ENCODE measurements at places on chromosomes 12 and 14.

DNA sequence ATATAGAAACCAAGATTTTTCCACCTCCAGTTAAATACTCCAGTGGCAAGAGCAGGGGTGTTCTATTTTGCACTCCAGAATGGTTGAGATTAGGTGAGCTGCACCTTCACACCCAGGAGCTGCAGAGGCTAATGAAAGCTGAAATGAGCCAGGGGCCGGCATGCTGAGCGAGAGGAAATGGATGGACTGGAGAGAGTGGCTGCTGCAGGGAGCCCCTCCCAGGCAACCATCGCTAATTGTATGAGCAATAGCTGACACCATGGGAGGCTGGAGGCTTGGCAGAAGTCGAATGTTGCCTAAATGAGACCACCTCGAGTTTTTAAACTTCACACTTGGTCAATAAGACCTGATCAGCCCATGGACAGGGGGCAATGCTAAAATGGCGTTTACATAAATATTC lies 301.8 kb upstream of the TMPO start:
- DNase-seq: no peak

GRCh38 chr12:51914034-51914923 lies 7.0 kb downstream of the ACVRL1 start:
- no peak for DNase-seq

GRCh38 chr12:67759829-67760228 lies 111.3 kb downstream of the DYRK2 start:
- DNase-seq: no peak

- no peak for DNase-seq
These were observed 507 bp upstream of the KRT73 start for GRCh38 chr12:52618866-52619265.

- no peak for DNase-seq
These were observed 230.8 kb downstream of the DPF3 start for GRCh38 chr14:72663076-72663487.

- DNase-seq: no peak
These were observed 16.1 kb upstream of the EIF4B start for GRCh38 chr12:52990206-52990605.

GRCh38 chr14:30607156-30607780 lies 14.9 kb upstream of the SCFD1 start:
- DNase-seq: no peak

DNA sequence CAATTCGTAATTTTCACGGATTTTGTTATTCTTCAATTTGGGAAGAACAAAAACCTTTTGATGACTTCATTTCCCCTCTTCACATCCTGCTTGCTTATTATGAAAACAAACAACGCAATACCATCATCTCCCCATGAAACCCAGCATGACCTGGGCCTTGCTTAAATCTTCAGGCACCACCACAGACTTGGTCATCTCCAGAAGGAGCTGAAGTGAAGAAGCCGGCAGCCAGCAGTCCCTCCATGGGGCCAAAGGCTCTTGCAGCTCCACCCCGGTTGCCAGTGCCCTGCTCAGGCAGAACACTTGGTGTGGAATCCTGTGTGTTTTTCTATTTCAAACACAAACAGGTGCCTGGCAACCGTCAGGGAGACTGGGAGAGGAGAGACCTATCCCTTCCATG lies 982.9 kb upstream of the TMEM132C start:
- no peak for DNase-seq

- DNase-seq: no peak
These were observed 392.5 kb downstream of the DPF3 start for GRCh38 chr14:72501439-72501838.

- no peak for DNase-seq
These were observed 170.7 kb downstream of the NUAK1 start for GRCh38 chr12:105968025-105968424.

DNA sequence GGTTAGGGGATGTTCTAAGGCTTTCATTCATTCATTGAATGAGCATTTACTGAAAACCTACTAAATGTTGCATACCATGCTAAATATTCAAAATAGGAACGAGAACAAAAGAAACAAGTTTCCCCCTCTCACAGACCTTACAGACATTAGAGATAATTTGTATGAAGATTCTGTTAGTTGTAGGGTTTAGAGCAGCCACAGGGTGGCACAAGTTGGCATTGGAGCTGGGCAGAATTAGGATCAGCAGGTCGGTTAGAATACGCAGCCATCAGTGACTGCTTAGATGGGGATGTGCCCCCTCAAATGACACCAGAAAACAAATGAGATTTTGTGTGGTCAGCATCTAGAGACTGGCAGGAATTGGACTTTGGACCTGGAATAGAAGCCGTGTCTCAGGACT lies 166.3 kb upstream of the DAAM1 start:
- no peak for DNase-seq

DNA sequence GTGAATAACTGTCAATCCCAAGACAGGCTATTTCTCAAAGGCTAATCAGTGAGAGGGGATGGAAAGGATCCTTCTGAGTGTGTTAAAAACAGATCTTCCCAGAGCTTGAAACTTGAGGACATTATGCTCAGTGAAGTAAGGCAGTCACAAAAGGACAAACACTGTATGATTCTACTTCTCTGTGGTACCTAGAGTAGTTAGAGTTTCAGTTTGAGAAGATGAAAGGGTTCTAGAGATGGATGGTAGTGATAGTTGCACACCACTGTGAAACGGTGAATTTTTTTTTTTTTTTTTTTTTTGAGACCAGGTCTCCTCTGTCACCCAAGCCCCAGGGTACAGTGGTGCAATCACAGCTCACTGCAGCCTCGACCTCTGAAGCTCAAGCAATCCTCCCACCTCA lies 133.8 kb downstream of the SAMD4A start:
- DNase-seq: peak; percentile 60

DNA sequence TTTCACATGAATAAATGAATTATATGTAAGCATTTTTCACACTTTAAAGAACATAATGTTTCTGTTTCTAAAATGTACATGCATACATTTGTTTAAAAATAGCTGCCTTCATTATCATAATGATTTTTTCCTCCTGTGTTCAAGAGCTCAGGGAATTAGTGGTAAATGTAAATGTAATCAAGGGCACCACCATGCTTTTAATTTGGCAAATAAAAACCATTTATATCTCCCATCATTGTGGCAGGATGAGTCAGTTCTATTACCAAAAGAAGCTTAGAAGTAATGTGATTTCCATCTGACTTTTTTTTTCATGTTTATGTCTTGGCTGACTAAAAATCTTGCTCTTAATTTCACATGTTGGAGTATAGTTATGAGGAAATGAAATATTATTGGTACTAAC lies 176.1 kb downstream of the GXYLT1 start:
- no peak for DNase-seq

DNA sequence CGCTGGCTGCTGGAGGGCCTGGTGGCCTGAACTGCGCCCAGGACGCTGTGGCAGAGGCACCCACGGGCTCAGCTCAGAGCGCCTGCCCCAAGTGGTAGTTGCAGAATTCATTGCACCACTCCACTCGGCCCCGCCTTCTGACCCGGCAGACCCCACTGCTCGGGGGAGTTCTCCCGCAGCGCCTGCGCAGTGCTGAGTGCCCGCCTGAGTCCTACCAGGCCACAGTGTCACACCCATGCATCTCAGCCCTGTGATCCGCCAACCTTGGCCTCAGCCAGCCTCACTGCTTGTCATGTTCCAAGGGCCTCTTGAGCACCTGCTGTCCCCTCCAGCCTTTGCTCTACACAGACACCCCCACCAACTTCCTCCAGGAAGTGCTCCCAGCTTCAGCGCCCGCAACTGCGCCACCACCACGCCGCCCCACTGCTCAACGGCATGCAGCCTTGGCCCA lies 12.2 kb downstream of the DEGS2 start:
- peak; percentile 64 for DNase-seq

GRCh38 chr12:125389061-125389697 lies 323.9 kb downstream of the AACS start:
- no peak for DNase-seq

GRCh38 chr12:113333877-113334785 lies 778 bp downstream of the SLC8B1 start:
- DNase-seq: no peak

DNA sequence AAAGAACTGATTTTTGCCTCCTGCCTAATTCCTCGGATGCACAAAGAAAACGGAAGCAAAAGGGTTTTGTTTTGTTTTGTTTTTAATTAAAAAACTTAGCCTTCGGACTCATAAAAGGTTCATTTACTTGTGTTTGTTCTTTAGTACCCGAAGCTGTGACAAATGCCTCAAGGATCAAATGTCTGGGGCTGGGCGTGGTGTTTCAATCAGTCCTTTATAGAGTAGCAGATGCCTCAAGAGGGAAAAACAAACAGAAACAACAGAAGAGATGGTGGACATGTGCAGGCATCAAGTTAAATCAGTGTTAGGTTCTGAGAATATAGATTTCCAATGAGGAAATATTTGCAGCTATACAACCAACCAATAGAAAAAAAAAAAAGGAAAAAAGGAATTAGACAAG lies 1.6 kb upstream of the WIF1 start:
- DNase-seq: no peak

GRCh38 chr12:6916426-6917200 lies 2.2 kb downstream of the ENO2 start:
- no peak for DNase-seq

- no peak for DNase-seq
These were observed 19.9 kb downstream of the HRK start for GRCh38 chr12:116861320-116861719.

GRCh38 chr14:68476212-68477109 lies 316.4 kb downstream of the ZFP36L1 start:
- no peak for DNase-seq

DNA sequence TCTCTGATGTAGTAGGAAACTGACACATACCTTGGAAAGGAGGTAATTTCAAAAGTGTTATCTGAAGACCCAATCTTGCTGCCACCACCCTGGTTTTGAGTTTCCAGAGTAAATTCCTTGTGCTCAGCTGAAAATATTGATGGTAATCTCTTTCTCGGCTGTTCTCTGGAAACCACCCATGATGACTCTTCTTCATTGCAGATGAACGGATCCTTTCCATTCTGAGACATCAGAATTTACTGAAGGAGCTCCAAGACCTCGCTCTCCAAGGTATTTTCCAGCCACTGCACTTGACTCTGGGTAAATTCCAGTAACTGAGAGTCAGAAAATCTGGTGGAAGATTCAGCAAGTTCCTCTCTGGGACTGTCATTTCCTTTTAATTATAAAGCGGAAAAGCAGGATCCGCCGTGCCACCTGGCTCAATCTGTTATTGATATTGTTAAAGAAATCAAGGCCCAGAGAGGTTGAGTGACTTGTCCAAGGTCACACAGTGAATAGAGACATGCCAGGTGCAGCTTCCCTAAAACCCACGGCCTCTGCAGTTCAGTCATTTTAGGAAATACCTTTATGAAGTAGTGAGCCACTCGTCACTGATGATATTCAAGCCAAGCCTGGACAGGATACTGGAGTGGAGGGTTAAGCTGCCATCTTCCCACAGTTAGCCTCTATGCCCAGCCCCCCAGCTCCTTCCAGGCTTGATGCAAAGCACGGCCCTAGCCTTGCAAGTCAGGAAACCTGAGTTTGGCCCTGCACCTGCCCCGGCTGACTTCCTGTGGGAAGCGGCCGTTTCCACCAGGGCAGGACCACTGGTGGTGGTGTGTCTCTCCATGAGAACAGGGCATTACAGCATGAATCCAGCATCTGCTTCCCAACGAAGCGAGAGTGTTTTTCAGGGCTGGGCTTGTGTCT lies 4.7 kb downstream of the CHGA start:
- no peak for DNase-seq

- DNase-seq: no peak
These were observed 809 bp downstream of the PRKD1 start for GRCh38 chr14:29926701-29927375.

- DNase-seq: no peak
These were observed 888 bp upstream of the SPIC start for GRCh38 chr12:101474248-101474647.

DNA sequence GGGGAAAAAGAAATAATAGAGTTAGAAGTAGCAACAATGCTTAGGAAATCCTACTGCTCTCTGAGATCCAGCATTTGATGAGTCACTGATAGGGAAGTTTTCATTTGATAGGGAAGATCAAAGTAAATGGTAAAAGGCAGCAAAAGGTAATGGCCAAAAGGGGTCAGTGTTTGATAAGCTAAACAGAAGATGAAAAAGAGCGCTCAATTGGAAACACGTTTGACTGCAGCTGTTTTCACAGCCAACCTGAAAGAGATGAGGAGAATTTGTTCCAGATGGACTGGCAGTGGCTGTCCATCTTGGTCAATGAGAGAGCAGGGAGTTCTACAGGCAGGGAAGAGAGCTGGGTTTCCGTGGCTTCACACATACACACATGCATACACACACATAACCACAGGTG lies 264.2 kb downstream of the TMEM132C start:
- no peak for DNase-seq

GRCh38 chr12:94033101-94033500 lies 115.3 kb upstream of the PLXNC1 start:
- peak; percentile 55 for DNase-seq

- no peak for DNase-seq
These were observed 4.4 kb upstream of the DCP1B start for GRCh38 chr12:2008677-2009076.

- peak; percentile 65 for DNase-seq
These were observed 674 bp downstream of the VDR start for GRCh38 chr12:47903927-47904712.

- no peak for DNase-seq
These were observed 84.7 kb upstream of the FRMD6 start for GRCh38 chr14:51566831-51567582.

DNA sequence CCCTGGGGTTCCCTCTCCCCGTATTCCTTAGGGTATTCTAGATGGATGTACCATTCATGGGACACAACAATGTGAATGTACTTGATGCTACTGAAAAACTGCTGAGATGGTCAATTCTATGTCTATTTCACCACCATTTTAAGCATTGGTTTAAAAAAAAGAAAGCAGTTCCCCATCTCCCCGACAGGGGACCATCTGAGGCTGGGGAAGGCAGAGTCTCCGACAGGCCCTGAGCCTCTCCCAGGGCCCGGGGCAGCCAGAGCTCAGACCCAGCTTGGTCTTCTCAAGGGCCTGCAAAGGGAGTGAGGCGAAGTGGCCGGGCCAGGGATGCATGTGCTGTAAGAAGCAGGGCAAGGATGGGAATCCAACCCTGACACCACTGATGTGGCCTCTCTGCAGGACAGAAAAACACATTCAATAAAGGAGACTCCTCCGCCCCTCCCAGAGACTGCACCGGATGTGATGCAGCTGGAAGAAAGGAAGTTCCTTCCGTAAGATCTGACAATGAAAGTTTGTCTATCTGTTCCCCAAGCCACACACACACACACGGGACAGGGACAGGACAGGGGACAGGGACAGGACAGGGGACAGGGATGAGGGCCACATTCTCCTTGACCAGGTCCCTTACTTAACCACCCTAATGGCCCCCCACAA lies 234.1 kb downstream of the BCL11B start:
- no peak for DNase-seq

- no peak for DNase-seq
These were observed 40.9 kb downstream of the CCDC85C start for GRCh38 chr14:99562856-99563748.
